ENCODE measurements at places on chromosomes 4 and X.
A peak's percentile ranks its signal among the peaks of the same experiment; 100 is the strongest.

DNA sequence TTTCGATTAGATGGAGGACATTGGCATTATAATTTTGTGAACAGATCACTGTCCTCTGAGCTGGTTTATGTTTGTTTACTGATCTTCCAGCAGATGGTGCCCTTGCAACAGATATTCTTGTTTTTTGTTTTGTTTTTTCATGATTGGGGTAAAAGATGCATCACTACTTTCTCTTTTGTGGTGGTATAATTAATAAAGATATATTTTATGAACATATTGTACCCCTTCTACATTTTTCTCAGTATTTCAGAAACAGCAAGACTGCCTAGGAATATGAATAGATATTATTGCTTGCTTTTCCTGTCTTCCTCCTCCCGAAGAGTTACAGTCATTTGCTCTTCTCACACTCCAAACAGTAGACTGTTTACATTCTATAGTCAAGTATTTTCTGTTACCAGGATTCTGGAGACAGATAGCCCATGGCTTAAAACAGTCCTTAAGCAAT, 905.2 kb downstream of the TRAM1L1 start:
- H3K27me3 ChIP-seq = no peaks in the 10 kb centered on the region
- no peak overlapping the region for H3K4me3 ChIP-seq
- H3K36me3 ChIP-seq = no peaks in the 10 kb centered on the region
- no peak overlapping the region for H3K27ac ChIP-seq
- no peaks in the 10 kb centered on the region for H3K4me1 ChIP-seq

- no peak overlapping the region for H3K27ac ChIP-seq
- H3K4me1 ChIP-seq = no peaks in the 10 kb centered on the region
- no peaks in the 10 kb centered on the region for H3K27me3 ChIP-seq
- no peak for DNase-seq
- no peak overlapping the region for H3K4me3 ChIP-seq
Observed at GRCh38 chr4:86720508-86721068, 126.5 kb downstream of the PTPN13 start.

- no peak overlapping the region for H3K27ac ChIP-seq
- H3K4me1 ChIP-seq = peaks cover 13% of the 10 kb centered on the region
- peaks cover 13% of the 10 kb centered on the region for H3K27me3 ChIP-seq
- no peaks in the 10 kb centered on the region for H3K36me3 ChIP-seq
- no peak for DNase-seq
Observed at GRCh38 chr4:17780501-17781299, 721 bp downstream of the FAM184B start.

GRCh38 chr4:167918077-167918476, 174.3 kb upstream of the ANXA10 start:
- H3K4me3 ChIP-seq = no peak overlapping the region
- no peak for DNase-seq
- H3K36me3 ChIP-seq = no peaks in the 10 kb centered on the region
- no peak overlapping the region for H3K27ac ChIP-seq
- no peaks in the 10 kb centered on the region for H3K4me1 ChIP-seq

- H3K4me1 ChIP-seq = no peaks in the 10 kb centered on the region
- H3K4me3 ChIP-seq = no peak overlapping the region
- no peak for DNase-seq
- H3K27ac ChIP-seq = no peak overlapping the region
Observed at GRCh38 chr4:3797831-3798790, 31.9 kb downstream of the ADRA2C start.

DNA sequence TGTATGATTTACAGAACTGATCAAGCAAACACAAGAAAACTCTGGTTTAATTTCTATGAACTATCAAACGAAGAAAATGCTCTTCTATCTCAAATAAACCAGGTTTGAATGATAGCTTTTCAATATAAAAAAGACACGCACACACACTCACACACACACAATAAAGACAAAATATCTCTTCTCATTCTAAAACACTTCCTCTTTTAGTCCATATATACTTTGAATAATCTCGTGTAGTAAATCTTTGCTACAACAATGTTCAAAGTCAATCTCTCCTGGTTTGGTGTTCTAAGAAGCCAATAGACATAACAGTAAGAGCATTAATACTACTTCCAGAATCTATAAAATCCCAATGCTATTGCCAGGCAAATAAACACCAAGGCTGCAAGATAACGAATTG, 13.3 kb downstream of the CXCL2 start:
- H3K4me3 ChIP-seq = no peak overlapping the region
- H3K4me1 ChIP-seq = no peaks in the 10 kb centered on the region
- no peaks in the 10 kb centered on the region for H3K27me3 ChIP-seq
- no peak overlapping the region for H3K27ac ChIP-seq
- no peaks in the 10 kb centered on the region for H3K36me3 ChIP-seq

GRCh38 chr4:76377911-76378310, 43.0 kb downstream of the CCDC158 start:
- no peaks in the 10 kb centered on the region for H3K4me1 ChIP-seq
- DNase-seq = peak; percentile 63
- H3K36me3 ChIP-seq = no peaks in the 10 kb centered on the region
- H3K27ac ChIP-seq = no peak overlapping the region
- H3K4me3 ChIP-seq = no peak overlapping the region
- H3K27me3 ChIP-seq = no peaks in the 10 kb centered on the region

DNA sequence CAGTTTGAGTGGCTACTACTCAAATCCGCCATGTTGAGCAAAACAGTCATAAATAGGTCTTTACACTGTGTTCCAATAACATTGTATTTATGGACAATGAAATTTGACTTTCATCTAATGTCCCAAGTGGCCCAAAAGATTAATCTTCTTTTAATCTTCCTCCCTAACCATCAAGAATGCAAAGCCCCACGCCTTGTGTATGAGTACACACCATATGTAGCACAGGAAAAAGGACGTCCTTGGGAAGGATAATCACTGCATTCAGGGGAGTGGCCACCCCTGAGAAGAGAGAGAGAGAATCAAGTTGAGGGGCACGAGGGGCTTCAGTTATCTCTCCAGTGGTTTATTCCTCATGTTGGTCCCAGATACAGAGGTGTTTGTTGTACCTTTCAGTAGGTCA, 33.1 kb downstream of the RBM47 start:
- no peaks in the 10 kb centered on the region for H3K36me3 ChIP-seq
- no peak overlapping the region for H3K4me3 ChIP-seq
- no peak for DNase-seq
- H3K27ac ChIP-seq = no peak overlapping the region

DNA sequence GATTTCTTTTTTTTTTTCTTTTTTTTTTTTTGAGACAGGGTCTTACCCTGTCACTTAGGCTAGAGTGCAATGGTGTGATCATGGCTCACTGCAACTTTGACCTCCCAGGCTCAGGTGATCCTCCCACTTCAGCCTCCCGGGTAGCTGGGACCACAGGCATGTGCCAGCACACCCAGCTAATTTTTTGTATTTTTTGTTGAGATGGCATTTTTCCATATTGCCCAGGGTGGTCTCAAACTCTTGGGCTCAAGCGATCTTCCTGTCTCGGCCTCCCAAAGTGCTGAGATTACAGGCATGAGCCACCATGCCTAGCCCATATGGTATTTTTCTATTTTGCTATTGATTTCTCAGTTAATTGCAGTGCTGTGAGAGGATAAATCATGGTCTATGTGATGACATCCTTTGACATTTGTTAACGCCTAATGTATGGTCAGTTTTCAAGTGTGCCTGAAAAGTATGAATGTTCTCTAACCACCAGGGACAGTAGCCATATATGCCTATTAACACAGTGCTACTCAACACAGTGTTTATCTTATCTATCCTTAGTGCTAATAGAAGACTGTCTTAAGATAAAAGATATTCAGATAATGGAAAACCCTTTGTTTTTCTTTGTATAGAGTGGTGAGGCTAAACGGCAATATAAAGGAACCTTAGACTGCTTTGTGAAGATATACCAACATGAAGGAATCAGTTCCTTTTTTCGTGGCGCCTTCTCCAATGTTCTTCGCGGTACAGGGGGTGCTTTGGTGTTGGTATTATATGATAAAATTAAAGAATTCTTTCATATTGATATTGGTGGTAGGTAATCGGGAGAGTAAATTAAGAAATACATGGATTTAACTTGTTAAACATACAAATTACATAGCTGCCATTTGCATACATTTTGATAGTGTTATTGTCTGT, 9.1 kb upstream of the HSPA4L start:
- no peak for DNase-seq
- H3K27ac ChIP-seq = no peak overlapping the region
- no peaks in the 10 kb centered on the region for H3K27me3 ChIP-seq
- no peak overlapping the region for H3K4me3 ChIP-seq
- no peaks in the 10 kb centered on the region for H3K36me3 ChIP-seq
